ENCODE measurements at places on chromosomes 3 and 15.

DNA sequence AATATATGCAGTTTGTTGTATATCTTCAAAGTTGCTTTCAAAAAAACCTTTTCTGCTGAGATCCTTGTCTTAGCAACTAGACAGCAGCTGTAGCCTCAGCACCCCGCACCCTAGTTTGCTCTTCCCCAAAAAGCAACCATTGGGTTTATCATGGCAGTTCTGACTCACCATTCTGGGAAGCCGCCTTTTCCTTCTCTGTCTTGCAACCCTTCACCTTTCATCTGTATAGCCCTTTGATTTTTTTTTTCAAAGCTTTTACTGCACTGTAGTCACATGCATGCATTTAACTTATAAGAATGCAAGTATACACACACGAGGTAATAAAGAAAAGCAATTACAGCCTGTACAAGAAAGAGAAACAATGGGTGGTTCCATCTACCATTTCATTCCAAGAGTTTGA, 65.1 kb upstream of the THBS1 start:
- DNase-seq, result no peak

DNA sequence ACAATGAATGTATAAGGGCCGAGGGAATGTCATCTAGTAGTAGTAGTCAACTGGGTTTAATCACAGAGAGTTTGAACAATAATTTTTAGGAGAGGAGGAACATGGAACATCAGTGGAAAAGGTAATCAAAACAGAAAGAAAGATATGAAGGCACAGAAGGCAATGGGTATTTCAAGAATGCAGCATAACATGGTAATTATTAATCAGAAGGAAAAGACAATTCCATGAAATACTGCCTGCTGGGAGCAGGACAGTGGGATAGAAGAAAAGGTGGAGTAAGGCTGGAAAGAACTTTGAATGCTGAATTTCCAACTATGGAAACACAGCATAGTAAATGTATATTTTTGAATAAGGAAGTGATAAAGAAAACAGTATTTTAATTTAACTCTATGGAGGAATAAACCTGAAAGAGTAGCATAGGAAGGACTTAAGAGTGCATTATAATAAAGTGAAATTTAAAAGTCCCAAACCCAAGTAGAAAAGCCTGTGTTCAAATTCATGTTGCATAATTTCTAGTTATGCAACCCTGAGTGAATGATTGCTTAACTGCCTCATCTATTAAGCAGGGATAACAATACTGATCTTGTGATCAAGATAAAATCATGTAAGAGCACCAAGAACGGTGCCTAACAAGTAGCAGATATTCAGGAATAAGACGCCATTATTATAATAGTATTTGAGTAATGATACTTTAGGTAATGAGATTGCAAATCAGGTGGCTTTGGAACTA, 357.7 kb downstream of the TBC1D5 start:
- no peak for DNase-seq

DNA sequence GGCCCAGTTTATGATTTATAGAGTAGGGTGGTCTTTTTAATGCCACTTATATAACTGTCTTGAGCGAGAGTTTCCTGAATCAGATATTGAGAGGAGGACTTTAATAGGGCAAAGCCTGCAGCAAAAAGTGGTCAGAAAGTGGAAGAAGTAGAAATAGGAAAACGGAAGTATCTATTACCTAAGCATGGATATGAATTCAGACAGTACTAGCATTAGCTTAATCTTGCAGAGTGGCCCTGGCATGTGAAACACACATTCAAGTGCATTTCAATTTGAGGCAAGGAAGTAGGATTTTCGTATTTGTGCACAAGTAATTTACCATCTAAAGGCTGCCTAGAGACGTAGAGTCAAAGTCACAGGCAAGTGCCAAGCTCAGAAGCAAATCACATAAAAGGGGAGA, 622.3 kb downstream of the DIPK2A start:
- no peak for DNase-seq

DNA sequence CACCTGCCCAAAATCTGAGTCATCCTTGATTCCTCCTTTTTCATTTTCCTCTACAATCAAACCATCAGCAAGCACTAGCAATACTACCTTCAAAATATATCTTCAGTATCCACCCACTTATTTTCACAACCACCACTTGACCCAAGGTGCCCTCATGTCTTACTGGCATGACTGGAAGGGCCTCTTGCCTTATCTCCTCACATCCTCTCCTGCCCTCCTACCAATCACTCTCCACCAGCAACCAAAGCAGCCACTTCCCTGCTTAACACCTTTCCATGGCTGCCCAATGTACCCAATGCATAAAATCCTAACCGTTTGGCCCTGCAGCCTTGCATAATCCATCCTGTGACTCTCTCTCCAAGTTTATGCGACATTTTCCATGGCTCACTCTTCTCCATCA, 76.0 kb downstream of the MTHFS start:
- no peak for DNase-seq

DNA sequence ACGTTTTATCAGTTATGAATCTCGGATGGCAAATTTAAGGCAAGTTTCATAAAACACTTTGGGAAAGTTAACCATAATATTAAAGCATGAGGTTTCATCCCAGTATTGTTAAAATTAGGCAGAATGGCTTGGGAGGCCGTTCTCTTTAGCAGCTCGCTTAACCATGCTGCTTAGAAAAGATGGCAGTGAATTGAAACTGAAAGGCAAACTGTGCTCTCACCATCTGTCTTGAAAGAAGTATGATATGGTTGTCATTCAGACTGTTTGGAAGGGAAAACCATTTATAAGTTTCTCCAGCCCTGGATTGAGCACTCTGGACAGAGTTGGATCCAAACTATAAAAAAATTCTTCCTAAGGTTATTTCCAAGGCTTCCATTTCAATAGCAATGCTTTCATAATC, 332.3 kb upstream of the SUCLG2 start:
- no peak for DNase-seq

DNA sequence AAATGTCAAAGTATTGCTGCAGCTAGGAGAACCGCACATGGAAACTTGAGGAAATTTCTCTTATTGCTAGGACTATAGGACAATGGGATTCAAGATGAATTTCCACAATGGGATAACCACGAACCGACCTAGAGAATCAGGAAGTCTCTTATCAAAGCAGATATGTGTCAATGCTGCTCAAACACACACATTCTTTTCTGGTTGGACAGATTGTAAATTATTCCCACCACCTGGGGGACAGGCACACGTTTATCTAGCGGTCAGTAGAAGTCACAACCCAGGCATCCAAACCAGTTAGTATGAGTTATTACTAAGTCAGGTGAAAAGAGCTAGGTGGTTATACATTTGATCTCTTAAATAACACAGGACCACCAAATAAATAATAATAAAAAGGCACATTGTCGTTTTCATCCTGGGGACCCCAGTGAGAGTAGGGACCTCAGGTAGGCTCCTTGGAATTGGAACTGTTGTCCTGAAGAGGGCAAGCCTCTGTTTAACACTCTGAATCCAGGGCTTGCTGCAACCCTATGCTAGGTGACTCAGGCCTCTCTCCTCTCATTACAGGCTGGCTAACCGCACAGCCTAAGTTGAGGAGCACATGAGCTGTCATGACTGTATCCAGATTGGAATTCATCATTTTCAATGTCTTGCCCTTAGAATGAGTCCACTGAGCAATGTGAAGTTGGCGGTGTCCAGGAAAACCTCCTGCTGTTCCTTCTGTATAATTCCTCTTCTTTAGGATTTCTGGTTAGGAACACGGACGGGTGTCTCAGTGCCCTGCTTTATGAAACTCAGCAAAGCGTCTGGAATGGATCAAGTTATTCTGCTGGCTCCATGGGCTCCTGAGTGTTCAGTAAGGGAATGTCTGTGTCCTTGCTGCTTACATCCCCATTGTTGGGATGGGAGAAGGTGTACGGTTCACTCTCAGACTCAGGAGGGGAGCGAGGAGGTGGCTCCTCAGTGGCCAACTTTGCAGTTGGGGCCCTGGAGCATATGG, 59.0 kb downstream of the CLEC3B start:
- peak; percentile 82 for DNase-seq

- DNase-seq, result no peak
Measured at GRCh38 chr3:19961960-19962359, 15.1 kb downstream of the RAB5A start.

- no peak for DNase-seq
Measured at GRCh38 chr15:38687340-38687739, 122.7 kb upstream of the RASGRP1 start.

DNA sequence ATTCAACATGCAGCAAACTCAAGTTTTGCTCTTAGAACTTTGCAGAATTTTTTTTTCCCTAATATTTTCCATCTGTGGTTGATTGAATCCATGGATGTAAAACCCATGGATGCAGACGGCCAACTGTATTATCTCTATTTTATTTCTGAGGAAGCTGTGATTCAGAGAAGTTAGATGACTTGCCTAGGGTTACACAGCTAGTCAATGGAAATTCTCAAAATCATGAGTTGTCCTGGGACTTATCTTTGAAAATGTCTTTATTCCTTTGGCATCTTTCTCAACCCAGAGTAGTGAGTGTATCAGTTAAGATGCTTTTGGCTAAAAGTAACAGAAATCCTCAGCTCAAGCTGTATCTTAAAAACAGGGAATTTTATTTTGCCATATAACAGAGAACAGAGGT, 107.9 kb upstream of the GALNT15 start:
- DNase-seq, result no peak

DNA sequence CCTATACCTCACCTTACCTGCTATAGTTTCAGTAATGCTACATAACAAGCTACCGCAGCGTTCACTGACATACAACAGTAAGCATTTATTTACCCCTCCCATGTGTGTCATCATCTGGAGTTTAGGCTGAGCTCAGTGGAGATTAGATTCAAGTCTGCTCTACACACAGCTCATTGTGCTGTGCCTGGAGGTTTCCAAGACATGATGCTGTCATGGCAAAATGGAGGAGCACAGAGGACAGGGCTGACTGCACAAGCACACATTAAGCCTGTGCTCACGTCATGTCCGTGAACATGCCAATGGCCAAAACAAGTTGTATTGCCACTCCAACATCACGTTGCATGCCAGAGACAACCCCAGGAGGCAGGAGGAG, 333.8 kb upstream of the TRIM42 start:
- no peak for DNase-seq

DNA sequence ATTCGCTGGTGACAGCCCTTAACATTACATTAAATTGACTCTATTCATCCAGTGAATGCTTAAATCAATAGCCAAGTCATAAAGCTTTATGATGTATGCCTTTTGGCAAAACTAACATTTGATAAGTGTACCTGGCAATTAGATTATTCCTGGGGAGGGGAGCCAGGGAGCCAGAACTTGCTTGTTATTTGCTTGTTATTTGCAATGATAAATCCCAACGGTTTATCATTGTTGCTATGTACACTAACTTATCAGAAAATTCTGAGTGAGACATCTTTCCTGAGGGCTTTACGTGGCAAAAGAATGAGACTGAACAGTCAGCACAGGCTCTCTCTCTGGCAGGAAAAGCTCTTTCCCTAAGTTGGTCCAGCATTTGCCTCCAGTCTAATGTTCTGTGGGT, 35.8 kb upstream of the FBN1 start:
- peak; percentile 50 for DNase-seq

- no peak for DNase-seq
Measured at GRCh38 chr3:152155246-152156020, 113.3 kb upstream of the MBNL1 start.

DNA sequence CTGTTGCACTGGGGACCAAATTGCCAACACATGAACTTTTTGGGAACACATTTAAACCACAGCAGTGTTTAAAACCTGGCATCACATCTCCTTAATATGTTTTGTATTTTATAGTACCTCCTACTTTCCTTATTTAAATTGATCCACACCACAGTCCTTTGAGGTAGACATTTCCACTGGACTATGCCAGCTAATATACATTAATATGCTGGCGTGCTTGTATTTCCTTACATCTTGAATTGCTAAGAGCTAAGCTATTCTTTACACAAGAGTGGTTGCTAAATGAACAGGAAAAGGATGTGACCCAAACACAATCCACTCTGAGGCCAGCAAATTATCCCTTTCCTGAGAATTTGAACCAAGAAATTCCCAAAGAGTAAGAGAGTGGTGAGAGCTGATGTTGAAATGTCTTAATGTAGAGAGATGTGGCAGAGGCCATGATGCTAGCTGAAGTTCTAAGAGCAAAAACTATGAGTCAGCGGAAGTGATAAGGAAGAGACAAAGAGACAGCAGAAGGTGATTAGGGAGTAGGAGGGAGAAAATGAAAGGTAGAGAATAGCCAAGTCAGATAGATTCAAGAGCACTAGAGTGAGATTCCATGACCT, 131.2 kb downstream of the CD47 start:
- no peak for DNase-seq

DNA sequence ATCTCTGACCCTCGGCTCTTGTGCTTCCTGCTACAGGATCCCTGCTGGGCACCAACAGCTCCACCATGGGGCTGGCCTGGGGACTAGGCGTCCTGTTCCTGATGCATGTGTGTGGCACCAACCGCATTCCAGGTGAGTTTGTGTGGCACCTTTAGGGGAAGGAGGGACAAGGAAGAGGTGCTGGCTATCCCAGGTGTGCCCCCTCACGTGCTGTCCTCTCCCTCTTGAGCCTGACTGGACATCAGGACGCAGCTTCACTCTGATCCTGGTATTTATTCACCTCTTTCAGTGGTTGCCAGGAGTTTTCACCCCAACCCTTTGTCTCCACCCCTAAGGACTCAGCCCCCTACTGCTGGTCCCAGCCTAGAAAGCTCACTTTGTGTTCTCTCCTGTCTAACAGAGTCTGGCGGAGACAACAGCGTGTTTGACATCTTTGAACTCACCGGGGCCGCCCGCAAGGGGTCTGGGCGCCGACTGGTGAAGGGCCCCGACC, 960 bp downstream of the THBS1 start:
- DNase-seq, result peak; percentile 75

DNA sequence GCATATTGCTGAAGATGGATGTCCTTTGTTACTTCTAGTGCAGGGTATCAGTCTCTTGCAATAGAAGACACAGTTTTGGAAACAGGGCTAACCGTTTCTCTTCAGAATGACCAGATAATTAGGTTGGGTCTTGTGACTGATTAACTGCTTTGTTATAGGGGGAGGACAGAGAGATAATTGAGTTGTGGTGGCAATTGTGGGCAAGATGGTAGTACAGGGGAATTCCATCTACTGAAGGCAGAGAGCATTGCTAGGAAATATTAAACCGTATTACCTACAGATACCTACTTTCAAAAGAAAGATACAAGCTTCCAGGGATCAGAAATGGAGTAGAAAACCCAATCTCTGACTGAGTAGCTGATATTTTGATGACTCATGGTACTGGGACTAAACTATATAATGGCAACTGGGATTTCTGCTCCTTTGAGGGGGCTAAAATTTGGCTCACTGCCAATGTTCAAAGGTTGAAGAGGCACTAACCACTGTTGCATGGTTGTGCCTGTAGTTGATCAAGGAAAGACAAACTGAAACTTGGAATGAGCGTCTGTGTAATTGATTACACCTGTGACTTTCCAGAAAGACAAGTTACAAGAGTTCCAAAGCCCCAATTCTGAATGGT, 4.2 kb downstream of the PRR23B start:
- DNase-seq, result no peak

DNA sequence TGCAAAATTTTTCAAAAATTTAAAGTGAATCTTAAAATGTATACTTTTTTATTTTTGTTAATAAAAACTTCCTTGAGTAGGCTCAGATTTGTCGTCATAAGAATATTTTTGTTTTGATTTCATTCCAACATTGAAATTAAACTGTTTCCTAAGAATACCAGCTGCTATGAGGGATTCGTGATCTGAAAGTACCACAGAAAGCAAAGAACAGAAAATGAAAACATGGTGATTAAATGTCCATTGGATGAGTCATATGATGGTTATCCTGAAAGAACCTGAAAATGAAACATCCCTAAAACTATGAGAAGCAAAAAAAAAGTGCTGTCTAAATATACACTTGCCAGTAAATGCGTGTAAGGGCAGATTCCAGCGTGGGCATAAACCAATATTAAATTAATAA, 143.8 kb downstream of the GMNC start:
- DNase-seq, result peak; percentile 75

All from AG09309 (cell line).